NCI-H1694 treated with DMSO at 0.1 percent for 48 hours (cell line): ENCODE measurements at places on chromosomes 5 and 9.

DNA sequence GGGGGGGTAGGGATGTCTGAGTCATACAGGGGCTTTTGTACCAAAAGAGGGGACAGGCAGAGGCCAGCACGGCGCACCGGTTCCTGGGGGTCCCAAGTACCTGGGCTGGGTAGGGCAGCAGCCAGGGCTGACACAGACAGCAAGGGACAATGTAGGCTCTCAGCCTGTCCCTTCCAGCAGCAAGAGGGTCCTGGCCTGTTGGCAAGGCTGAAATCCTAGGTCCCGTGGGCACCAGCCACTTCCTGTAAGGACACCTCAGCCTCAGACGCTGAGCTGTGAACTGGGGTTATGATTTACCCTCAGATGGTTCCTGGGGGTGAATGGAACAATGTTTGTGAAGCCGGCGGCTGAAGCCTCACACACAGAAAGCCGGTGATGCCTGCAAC lies 41.3 kb downstream of the NACC2 start:
- DNase-seq = no peak

- DNase-seq = no peak
Measured at GRCh38 chr5:23445573-23445972, 61.8 kb upstream of the PRDM9 start.

GRCh38 chr5:168354397-168354796 lies 63.0 kb downstream of the WWC1 start:
- no peak for DNase-seq

DNA sequence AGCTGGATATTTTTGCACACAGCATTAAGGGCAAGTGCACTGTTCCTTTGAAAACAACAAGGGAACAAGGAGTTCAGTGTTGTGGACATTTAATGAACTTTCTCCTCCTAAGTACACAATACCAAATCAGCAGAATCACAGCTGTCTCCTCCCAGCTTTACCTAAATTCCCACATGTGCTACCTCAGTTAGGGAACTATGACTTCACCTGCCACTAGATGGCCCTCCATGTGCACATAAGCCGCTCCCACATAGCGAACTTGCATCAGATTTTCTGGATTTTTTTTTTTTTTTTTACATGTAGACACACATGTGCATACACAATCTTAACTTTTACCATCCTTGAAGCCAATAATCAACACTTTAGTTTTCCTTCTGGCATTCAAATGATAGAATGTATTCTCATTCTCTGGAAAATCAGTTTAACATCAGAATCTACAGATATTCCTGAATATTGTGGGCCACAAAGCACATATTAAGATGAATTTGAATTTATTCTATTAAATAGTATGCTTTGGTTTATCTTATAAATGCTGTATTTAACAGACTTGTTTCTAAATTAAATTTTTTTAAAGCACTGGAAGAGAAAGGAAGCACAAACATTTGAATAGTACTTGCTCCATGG lies 123.6 kb downstream of the PALM2AKAP2 start:
- DNase-seq = peak; percentile 65

DNA sequence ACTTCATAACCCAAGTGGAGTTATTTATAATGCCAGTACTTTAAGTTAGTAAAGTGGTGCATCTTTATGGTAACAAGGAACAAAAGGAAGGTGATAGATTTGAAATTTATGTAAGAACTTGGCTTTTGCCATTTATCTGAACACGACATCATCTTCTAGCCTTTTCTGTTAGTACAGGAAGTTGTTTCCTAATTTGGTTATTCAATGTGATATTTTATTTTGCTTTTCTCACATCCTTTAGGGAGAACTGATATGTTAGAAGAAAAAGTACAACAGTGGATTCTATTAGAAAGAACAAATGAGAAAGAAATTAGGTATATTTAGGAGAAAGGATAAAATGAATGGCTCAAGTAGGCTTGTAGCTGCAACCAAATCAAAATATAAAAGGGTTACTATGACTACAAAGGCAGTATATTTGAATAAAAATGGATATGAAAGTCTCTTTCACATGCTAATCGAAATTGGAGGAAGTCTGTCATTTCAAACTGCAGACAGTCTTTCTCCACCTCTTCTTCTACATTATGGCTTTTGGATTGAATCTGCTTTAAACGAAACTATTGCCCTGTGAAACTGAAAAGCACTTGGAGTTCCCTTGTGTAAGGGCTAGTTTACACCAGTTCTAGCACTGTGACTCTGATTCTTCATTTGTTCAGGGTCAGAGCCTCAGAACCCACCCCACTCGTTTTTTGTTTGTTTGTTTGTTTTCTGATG lies 18.5 kb upstream of the SLC24A2 start:
- DNase-seq = no peak

GRCh38 chr5:106127341-106127781 lies 1543.4 kb downstream of the EFNA5 start:
- no peak for DNase-seq

DNA sequence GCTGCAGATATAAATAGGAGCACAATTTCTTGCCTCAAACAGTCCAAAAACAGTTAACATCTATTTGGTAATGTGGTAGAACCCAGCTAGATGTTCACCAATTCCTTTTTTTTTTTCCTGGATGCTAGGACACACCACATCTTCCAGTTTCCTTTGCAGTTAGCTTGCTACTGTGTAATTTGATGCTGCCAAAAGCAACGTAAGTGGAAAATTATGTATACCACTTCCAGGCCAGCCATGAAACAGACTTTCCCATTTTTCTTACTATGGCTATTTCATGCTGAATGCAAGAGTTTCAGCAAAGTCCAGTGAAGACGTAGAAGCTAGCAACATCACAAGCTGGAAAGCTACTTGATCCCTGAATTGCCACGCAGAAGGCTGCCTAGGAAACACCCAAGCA lies 667.2 kb downstream of the TLE1 start:
- no peak for DNase-seq

GRCh38 chr9:71763832-71764231 lies 4.5 kb downstream of the CEMIP2 start:
- no peak for DNase-seq

DNA sequence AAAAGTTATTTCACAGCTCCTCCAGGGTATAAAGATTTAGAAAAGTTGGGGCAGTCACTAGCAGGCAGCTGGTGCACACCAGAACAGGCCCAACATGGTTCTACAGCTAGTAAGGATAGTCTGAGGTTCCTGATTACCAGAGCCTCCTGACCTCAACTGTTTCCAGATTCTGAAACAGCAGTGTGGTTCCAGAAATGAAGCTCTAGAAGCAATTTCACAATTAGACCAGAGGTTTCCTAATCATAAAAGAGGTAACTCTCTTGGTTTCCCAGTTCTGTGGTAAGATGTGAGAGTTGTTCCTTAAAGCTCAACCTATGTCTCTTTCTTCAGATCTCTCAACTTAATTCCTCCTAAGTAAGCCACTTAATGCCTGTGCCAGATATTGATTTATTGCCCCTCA lies 11.9 kb downstream of the AGTPBP1 start:
- DNase-seq = no peak

GRCh38 chr5:168295574-168296201 lies 4.2 kb downstream of the WWC1 start:
- DNase-seq = no peak

DNA sequence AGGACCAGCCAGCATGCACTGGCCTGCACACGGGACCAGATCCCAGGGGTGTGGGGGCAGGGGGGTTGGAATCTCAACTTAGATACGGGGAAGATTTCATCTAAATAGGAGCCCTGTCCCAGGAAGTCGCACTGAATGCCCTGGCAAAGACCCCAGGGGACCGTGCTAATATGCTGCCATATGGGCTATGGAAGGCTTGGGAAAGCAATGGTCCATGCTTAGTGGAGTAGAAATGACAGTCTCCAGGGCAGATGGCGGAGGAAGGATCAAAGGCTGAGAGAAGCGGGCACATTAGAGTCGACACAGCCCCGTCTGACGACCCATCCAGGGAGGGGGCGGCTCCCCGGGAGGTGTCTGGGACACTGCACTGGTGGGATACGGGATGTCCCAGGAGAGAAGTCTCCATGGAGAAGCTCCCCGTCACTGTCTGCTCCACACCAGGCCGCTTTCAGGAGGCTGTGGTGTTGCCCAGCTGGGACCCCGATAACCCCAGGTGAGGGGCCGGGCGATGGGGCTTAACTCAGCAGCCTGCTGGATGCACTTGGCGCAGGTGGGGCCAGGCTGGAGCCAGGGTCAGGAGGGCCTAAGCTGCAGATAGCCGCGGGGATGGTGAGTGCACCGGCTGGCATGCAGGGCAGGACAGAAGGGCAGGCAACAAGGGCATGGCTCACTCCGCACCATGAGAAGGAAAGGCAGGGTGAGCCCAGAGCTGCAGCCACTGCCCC lies 377.7 kb upstream of the IRX1 start:
- DNase-seq = no peak
